HL-60 (cell line): ENCODE measurements at places on chromosomes 16 and 17.

GRCh38 chr17:33263396-33263795 is 29.7 kb downstream of the ASIC2 start:
- DNase-seq, result no peak

GRCh38 chr17:77470800-77471733 is 330.3 kb downstream of the SEC14L1 start:
- DNase-seq, result no peak

GRCh38 chr17:81482673-81483072 is 29.9 kb downstream of the ACTG1 start:
- DNase-seq, result no peak

- no peak for DNase-seq
These were observed 24.3 kb downstream of the STAT3 start for GRCh38 chr17:42363767-42364585.

DNA sequence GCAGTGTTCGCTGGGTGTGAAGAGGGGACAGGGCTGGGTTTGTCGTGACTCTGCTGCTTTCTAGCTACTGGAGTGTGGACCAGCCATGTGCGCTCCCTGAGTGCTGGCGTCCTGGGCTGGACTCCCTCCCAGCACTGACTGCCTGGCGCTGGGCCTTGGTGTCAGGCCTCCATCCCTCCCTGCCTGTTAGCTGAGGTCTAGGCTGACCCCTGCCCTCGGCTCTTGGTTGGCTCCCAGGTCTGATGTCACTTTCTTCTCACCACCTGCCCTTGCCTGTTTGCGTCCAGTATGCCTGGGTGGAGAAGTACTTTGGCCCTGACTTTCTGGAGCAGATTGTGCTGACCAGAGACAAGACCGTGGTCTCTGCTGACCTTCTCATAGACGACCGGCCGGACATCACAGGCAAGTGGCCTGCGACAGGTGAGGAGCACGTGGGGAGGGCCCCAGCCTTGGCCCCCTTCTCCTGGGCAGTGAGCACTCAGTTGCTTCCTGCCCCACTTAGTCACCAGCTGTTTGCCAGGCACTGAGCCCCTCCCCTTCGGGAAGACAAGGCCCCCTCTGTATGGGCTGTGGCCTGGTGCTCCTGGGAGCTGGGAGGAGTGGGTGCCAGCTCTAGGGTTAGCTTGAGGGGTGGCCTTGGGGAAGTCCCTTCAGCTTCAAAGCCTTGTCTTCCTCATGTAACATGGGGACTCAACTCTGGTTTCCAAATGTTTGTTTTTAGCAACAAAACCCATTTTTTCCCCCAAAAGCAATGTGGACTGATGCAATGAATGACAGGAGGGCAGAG is 41.5 kb downstream of the NT5M start:
- no peak for DNase-seq

DNA sequence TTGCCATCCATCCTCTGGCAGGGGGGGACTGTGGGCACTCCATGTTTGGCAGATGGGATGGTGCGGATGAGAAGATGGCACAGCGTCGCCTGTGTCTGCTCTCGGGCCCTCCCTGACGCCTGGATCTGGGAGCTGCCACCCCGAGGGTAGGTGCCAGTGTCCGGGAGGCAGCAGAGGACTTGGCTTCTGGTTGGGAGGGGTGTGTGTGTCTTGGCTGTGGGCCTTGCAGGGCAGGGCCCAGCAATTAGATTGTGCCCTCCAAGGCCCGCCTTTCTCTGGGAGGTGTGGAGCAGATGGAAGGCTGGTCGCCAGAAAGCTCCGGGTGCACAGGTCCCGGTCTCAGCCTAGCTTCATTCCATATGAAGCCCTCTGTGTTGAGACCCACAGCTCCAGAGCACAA is 1.4 kb downstream of the RAP1GAP2 start:
- DNase-seq, result no peak

DNA sequence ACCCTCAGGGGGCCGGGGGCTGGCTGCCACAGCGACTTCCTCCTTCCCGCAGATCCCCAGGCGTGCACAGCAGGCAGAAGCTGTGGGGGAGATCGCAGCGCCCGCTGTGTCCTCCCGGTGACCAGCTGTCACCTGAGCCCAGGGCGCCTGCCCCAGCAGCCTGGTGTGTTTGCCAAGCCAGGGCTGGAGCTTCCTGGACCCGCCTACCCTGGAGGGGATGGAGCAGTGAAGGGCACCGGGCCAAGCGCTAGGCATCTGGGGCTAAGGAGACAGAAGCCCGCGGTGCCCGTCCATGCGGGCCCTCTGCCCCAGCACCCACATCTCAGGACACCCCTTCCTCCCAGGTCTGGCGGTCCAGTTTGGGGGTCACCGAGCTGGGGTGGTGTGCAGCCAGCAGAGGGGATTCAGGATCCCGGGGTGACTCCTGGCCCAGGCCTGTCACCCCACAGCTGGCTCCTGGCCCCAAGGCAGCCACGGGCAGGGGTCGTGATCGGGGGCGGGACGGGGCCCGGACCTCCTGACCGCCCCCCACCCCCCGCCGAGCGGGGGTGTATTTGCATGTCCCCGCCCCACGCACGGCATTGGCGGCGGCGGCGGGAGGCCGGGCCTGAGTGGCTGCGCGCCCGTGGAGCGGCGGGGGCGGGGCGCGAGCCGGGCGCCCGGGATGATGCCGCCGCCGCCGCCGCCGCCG is at the start of gene RAB26:
TSS of gene RAB26 (plus strand) at position 645 of the 691 bp plus-strand sequence. CDS start 159 bp downstream, outside the sequence.
- peak; percentile 42 for DNase-seq

GRCh38 chr17:19248928-19249574 is 11.9 kb downstream of the EPN2 start:
- no peak for DNase-seq

DNA sequence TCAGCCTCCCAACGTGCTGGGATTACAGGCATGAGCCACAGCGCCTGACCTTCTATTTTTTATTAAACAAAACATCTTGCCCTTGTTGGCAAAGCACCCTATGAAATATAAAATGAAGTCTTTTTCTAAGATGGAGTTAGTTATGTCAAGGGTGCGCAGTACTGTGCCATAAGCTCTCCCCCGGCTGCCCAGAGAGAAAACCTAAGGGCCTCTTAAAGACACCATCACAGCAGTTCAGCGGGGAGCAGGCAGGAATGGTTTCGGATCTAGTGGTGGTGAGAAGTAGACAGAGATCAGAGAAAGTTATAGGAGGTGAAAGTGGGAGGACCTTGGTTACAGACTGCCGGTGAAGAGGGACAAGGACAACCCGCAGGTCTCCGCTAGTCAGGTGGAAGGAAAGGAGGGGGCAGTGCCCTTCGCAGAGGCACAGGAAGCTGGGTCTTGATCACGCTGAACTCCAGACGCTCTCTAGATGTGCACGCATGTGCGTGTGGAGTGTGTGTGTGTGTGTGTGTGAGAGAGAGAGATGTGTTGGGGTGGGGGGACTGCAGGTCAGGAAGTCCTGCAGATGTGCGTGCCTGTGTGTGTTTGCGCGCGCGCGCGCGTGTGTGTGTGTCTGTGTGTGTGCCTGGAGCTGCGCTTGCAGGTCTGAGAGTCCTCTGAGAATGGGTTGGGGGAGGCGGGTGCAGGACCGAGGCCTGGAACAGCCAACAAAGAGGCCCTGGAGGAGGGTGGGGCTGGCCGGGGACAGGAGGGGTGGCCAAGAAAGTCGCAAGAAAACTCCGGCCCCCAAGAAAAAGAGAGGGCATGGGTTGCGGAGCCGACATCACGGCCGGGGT is 748 bp upstream of the CMTM3 start:
- DNase-seq, result peak; percentile 95

- no peak for DNase-seq
These were observed 8.4 kb upstream of the SREBF1 start for GRCh38 chr17:17845046-17845775.

DNA sequence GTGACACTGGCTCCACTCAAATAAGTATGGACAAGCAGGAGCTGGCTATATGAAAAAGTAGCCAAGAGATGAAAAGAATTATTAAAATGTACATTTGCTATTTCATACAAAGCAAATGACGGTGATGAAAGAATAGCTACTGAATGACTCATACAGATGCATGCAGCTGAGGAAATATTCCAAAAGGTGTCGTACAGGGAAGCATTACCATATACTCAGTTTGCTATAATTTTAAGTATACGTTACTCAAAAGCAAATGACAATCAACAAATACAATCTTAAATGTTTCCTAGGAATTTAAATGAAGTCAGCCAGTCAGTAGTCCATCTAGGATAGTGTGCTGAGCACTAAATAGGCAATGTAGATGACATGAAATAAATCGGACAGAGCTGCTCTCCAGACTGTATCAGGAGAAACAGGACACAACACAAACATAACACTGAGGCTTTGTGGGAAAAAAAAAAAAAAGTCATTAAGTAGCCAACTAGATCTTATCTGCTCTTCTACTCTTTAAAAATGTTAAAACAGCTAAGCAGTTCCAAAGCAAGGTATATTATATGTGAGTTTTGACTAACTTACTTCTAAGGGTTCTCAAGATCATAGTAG is 65.0 kb downstream of the NCOR1 start:
- DNase-seq, result no peak

DNA sequence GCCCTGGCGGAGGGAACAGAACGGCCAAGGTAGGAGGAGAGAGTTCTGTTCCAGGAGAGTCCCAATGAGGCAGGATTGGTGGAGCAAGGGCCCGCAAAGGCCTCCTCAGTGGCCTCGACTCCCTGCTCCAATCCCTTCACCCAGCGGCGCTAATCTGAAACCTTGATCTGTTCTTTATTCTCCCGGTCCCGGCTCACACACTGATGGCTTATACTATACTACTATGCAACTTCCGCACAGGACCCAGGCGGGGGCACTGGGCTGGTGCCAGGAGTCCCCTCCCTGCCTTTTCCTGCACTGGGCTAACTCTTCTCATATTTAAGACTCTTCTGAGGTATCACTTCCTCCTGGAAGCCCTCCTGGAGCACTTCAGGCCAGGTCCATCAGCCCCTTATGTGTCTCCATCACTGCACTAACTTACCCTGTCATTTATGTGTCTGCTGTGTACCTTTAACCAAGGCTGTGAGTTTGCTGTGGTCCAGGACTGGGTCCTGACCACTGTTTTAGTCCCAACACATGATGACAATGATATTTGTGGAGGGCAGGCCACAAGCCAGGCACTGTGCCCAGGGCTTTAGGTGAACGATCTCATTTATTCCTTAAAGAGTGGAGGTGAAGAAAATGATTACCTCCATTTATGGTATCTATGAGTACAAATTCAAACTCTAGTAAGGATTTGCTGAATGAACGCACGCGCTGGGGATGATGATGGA is 6.8 kb downstream of the CCDC102A start:
- DNase-seq, result no peak

GRCh38 chr17:2028234-2028614 is 1.7 kb upstream of the DPH1 start:
- no peak for DNase-seq

DNA sequence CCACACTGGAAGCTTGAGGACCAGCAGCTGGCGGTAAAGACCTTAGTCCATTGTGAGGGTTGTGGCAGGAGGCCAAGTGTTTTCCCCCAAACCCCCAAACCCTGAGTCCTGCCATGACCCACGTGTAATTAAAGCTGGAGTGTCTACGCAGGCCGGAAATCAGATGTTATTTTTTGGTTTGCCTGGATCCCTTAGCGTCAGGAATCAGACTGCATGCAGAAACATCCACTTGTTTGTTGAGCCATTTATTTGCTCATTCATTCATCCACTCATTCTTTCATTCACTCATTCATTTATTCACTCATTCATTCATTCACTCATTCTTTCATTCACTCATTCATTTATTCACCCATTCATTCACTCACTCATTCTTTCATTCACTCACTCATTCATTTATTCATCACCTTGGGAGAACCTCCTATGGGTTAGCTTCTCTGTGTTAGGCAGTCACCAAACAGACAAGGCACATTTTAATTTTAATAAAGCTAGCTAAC is 313.1 kb downstream of the MAF start:
- DNase-seq, result no peak

GRCh38 chr16:53912155-53912554 is 208.2 kb downstream of the FTO start:
- DNase-seq, result no peak

DNA sequence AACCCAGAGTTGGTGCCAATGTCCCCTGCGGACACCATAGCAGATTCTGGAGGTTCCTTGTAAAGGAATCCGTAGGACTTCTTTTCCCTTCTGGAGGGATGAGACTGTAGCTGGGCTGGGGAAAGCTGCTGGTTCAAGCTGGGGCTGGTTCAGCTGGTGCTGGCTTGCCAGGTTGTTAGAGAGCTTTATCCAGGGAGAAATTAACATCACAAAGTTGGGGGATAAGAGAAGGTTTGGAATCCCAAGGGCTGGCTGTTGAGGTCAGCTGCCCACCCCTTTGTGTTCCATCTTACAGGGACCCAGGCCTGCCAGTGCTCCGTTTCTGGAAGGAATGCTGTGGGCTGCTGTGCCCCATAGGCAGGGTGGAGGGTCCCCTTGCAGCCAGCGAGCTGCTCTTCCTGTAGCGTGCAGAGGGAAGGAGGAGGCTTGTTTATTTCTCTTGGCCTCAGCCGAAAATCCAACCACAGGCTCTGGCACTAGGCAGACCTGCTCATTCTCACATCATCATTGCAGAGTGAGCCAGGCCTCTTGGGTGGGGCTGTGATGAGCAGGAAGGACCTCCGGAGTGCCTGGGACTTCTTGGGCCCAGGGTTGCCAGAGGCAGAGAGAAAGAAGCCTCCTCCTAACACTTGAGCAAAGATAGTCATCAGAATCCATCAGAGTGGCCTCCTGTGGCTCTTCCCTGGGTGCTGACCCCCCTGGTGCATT is 251.1 kb downstream of the SEC14L1 start:
- no peak for DNase-seq

DNA sequence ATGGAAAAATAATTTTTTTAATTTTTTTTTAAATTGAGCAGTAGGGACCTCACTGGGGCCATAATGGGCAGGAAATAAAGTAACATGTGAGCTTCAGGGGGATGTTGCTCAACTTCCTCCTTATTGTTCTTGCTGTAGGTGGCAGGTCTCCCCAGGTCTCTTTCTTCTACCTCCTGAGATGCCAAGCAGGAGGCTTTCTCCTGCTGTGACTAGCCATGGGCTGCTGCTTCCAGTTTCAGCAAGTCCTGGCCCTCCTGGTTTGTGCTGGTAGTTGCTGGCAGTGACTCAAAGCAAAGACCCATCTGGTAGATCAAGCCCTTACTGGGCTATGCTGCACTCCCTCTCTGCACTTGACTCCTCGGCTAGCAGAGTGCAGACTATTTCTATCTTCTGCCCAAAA is 2.3 kb downstream of the DPEP2NB start:
- DNase-seq, result peak; percentile 85

GRCh38 chr16:79329166-79329521 is 271.4 kb downstream of the MAF start:
- no peak for DNase-seq

DNA sequence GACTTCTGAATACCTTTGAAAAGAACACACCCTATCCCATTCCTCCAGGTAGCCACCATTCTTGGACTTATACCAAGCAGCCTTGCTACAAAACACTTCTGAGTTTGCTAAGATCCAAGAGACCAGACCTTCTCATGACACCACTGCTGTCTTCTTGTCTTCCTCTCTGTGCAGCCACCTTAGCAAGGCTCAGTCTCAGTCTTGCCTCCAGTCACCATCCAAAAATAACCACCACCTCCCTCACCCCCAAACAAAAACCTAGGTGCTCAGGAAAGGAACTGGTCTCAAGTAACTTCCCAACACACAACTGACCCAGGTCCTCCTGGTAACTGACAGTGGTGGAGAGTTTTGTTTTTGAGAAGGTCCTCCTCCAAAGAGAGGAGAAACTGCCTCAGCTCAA is 90.9 kb upstream of the CORO6 start:
- no peak for DNase-seq
